ENCODE measurements at places on chromosomes 4 and X.

GRCh38 chr4:24060932-24061331, 171.1 kb upstream of the PPARGC1A start:
- no peak for DNase-seq

GRCh38 chrX:153477364-153477857, 7.0 kb upstream of the HAUS7 start:
- DNase-seq: no peak

DNA sequence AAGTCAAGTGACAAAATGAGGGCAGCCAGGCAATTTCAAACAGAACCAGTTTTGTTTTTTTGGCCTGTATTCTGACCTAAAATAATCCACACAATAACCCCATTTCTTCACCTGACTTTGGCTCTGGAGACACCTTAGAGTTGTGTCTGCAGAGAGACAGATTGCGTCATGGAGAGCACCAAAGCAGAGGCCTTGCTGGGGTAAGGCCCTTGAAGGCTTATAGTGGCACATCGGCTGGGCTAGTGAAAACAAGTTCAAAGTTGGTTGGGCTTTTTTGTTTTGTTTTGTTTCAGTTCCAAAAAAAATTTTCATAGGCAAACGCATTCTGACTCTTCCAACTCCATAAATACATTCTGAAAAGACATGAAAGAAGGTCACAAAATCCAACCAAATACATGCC, 34.4 kb downstream of the PARM1 start:
- DNase-seq: no peak

DNA sequence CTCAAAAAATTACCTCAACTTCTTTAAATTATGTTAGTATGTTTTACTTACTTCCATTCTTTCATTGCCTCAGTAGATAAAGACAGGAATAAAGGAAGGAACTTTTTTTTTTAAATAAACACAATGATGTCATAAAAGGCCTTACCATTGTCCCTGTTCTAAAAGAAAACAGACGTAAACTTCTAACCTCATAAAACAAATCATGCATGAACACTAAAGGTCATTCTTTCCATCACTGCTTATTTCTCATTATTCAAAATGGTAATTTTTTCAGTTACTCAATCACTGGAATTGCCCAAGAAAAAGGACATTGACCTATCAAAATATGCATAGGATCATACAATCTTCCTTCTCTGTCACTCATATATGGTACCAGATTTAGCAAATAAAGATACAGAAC, 32.2 kb upstream of the ARMCX2 start:
- no peak for DNase-seq

GRCh38 chr4:59553721-59554091, 1646.4 kb upstream of the ADGRL3 start:
- no peak for DNase-seq

DNA sequence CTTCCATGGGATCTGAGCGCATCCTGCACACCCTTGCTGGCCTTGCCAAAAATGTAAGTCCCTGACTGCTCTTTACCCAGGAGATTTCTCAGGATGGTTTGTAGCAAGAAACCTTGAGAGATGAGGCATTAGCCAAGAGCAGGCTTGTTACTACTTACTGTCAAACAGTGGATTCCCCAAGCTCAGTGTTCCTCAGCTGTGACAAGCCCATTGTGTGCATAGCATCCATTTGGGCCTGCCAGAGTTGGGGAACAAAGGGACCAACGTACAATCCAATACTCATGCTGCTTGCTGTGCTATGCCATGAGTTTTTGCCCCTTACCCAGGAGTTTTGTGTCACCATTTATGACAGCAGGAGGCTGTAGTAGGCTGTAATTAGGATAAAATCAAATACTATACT, 267.6 kb downstream of the TENM3 start:
- DNase-seq: no peak

DNA sequence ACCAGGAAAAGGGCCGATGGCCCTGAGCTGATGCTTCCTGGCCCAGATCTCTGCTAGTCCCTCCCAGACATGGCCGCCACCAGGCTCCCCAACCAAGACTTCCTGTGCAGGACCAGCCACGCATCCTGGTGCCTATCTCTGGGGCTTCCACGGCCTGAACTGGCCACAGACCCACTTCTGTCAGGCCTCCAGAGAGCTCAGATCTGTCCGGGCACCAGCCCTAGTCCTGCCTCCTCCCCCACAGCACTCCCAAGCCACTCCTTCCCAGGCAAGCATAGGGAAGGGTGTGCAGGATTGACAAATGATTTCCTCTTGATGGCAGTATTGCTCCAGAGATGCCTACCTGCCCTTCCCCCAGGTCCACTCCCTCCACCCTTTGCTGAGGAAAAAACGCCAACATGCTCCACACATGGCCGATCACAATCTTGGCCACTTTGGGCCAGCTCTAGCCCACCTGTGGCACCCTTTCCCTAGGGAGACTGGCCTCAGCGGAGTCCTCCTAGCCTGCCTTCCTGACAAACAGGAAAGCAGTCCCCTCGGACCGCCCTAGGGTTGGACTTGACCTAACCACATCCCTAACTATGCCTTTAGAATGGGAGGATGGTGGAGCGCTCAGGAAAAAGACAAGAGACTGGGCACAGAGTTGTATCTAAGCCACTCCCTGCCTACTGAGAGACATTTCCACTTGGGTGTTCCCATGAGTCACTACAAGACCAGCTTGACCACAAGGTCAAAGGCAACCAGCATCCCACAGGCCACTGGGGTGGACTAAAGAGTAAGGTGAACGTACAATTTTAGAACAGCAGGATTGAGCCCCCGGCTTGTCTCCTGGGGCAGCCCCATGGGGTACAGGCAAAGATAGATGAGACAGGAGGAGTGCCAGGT, 277.5 kb upstream of the AGTR2 start:
- no peak for DNase-seq

DNA sequence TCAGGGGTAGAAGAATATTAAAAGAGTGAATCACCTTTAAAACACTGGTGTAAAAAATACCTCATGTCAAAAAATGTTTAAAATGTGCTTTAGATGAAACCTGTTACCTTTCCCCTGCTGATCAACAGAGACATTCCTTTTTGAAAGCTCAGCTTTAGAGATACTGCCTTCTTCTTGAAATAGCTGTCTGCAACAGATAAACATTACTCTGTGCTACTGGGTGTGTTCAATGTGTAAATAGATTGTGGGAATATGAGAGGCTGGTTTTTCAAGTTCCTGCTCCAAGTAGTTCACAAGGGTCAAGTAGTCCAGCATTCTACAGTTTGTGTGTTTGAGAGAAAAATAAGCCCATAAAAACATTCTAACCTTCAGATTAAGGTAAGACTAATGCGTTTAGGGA, at the start of gene SYTL5:
Gene SYTL5, plus strand, starts transcription at position 263 of the 400 bp plus-strand sequence. CDS start 27,337 bp downstream, outside the sequence.
- DNase-seq: no peak

DNA sequence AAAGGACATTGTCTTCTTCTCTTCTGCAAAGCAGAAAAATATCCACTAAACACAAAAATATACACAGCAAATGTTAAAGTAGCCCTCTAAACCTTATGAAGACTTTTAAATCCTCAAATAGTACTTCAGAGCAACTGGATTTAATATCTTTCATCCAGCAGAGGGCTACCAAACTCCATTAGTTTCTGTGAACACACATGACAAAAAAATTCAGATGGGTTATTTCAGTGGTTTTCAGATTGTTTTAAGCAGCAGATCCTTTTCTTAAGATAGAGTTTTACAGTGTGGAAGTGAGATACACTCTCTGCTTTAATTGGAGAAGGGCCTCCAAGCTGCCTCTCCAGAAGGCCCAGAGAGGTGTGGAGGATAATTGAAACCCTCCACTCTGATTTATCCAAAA, 56.7 kb downstream of the ANK2 start:
- DNase-seq: no peak

DNA sequence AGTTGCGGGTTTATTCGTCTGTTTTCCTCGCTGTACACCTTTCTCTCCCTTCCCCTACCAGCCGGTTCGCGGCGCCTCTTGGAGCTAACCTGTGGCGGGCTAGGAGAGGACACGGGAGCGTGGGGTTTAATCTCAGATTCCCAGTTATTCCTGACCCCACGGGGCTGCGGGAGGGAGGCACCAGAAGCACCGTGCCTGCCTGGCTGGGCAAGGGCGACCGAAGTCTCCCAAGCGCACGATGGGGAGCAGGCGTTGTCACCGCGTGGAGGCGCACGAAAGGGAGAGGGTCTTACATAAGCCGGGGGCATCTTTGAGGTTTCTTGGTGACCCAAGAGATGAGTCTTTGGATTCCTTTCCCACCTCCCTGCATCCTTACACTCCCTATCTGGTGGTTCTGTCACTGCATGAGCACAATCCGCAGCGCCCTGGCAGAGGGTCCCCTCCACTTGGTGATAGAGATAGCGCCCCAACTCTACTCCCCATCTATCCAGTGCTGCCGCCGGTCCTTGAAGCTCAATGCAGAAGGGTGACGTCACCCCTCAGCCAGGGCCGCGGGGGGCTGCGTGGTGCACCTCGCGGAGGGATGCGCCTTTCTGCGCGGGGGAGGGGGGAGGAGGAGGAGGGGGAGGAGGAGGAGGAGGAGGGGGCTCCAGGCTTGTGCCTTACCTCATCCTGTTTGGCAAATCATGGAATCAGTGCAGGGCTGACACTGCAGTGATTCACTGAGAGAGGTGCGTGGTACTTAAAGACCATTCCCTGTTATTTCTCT, 793 bp downstream of the TSPAN7 start:
- DNase-seq: peak; percentile 61

DNA sequence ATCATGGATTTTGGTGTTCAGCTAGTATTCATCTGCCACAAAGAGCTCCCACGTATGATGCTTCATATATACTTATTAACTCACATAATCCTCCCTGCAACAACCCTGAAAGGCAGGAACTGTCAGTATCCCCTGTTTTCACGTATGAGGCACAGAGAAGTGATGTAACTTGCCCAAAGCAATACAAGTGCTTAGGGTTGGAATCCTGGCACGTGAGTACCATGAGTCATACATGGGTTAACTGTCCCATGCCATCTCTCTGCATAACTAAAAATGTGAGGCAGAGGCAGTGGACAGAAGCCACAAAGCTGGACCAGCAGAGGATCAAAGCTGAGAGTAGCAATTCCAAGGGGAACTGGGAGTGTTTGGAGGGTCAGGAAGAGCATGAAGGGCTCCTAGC, 35.7 kb upstream of the EGFL6 start:
- no peak for DNase-seq

DNA sequence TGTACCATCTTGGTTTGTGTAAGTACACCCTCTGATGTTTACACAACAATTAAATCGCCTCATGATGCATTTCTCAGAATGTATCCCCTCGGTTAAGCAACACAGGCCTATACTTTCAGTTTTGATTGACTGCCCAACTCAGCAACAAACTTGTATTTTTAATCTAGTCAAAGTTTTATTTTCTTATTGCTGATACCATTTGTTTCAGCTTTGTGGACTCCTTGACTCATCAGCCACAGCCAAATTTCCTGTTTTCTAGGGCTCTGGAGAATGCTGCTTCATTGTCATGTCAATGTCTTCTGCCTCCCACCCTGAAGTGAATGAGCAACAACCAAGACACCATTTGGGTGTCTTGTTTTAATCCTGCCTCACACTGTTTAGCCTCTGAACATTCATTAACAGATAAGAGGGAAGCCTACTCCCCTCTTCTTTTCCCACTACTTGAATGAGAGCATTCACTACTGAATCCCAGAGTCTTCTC, 14.0 kb downstream of the BBS12 start:
- no peak for DNase-seq

DNA sequence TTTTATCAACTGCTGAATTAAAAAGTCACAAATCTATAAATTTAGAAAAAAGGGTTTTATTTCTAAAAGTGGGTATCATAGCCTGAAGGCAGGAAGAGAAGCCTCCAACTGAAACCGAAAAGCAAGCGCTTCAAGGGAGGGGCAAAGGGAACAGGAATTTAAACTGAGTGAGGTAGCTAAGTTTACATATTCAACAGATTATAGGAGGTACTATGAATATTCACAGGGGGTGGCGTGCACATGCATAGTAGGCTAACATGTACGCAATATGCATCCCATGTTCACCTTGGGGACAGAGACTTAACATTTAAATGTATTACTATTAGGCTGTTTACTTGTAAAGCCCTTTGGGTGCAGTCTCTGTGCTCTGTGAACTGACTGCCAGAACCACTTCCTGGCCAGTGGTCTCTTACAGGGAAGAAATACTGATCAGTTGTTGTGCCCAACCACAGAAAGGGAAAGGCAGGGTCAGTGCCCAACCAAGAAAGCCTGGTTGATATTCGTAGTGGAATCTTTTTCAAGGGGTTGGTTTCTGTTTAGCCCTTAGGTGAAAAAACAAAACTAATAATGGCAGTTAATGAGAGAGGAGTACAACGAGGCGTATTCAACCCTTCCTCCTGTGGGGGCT, 168.7 kb upstream of the GALNTL6 start:
- no peak for DNase-seq

GRCh38 chrX:47583240-47583861, 1.1 kb downstream of the TIMP1 start:
- no peak for DNase-seq

- no peak for DNase-seq
These were observed 51.7 kb downstream of the TIGD2 start for GRCh38 chr4:89162987-89163386.

DNA sequence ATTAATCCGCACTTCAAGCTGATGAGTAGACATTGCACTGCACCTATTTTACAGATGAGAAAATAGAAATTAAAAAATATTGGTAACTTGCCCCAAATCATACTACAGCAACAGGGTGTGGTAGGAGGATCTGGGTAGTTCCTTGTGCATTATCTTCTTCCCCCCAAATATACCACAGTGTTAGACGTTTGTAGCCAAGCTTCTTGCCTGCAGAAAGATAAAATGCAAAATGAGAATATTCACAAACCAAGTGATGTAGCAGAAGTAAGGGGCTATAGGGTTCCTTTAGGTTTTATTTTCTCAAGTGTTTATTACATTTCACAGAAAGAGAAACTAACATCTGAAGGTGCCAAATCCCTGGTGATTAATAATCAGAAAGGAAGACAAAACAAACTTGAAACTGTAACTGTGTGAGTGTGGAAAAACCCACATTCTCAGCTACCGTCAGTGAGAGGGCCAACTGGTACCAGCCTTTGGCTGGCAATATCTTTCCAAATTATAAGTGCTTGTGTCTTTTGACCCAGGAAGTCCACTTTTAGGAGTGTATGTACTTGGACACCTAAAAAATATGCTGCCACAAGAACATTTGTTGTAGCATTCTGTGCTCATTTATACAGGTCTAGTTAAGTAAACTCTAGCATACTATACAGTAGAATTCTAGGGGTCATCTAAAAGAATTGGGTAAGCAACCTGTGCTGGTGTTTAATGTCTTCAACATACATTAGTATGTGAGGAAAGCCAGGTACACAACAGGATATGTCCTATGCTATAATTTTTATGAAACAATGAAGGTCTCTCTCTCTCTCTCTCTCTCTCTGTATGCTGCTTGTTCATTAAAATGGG, 6.7 kb upstream of the CD38 start:
- DNase-seq: no peak

GRCh38 chr4:111957116-111957515, 188.1 kb upstream of the FAM241A start:
- DNase-seq: no peak

GRCh38 chr4:109276482-109277095, 25.9 kb downstream of the COL25A1 start:
- no peak for DNase-seq

GRCh38 chr4:182895791-182896292, 21.3 kb downstream of the DCTD start:
- no peak for DNase-seq

- DNase-seq: peak; percentile 79
These were observed 22.6 kb downstream of the WDR1 start for GRCh38 chr4:10093801-10094552.

- no peak for DNase-seq
These were observed 53.2 kb upstream of the CDKN2AIP start for GRCh38 chr4:183391204-183391603.

- no peak for DNase-seq
These were observed 2.9 kb upstream of the CXCL1 start for GRCh38 chr4:73866246-73866645.

Measured in activated effector memory CD4-positive, alpha-beta T cell treated with anti-CD3 and anti-CD28 coated beads, Interleukin-2, amount 50 U/mL, for 16 hours (primary cell).